Nucleus accumbens (tissue), 56 donors: ENCODE measurements at places on chromosomes 5 and 9.

GRCh38 chr5:30413540-30413939, 779.9 kb upstream of the CDH6 start:
- DNase-seq, result no peak

- DNase-seq, result no peak
Observed at GRCh38 chr5:73135021-73135420, 14.6 kb downstream of the TMEM171 start.

- DNase-seq, result peak; percentile 54
Observed at GRCh38 chr5:150320044-150320613, 17.4 kb upstream of the ARSI start.

DNA sequence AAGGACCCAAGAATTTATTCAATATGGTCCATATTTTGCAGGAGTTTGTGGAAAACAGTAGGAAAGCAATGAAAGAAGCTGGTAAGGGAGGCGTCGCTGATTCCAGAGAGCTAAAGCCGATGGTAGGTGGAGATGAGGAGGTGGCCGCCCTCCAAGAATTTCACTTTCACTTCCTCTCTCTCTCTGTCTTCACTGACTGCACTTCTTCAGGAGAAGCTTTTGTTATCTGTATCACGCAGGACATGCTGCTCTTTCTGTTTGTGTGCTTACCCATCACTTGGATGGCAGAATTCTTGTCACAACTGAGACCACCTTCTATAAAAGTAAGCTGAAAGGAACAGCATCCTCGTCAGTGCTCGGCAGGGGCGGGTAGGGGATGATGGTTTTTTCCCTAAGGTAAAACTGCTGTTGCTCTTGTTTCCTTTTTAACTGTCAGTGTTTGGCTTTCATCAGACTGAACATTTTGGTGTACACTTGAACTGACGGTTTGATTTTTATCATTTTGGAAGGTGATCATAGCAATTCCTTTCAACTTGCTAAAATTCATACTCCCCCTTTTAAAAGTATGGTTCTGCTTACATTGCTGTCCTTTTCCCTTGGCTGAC, 62.4 kb upstream of the FSD1L start:
- no peak for DNase-seq

GRCh38 chr5:127288676-127289075, 1.9 kb upstream of the MEGF10 start:
- DNase-seq, result no peak

DNA sequence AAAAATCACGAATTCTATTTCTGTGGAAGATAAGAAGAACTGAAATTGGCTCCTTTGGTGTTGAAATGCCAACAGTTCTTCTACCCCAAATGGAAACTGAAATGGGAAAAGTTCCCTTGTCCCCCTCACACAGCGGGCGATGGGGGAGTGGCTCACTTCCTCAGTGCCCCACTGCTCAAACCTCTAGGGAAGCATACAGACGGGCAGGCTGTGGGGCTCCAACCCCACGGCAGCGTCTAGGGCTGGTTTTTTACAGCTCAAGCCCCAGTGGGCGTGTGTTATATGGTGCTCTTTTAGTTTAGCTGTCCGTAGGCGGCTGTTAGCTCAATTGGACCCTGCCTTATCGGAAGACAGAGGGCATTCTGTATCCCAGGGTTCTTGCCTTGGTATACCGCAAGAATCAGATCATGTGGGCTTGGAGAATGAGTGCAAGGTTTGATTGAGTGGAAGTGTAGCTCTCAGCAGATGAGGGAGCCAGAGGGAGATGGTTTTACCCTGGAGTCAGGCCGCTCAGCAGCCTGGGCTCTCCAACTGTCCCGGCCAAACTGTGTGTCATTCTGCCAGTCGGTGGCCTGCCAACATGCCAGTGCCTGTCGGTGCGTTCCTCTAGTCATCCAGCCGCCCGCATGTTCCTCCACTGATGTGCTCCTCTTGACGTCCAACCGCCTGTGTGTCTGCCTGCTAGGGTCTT, 166.3 kb upstream of the ZNF608 start:
- peak; percentile 28 for DNase-seq
